ENCODE measurements at places on chromosomes 4 and X. TPM values are rescaled to one million over a fixed set of nuclear protein-coding genes. Genes with fewer than 3 reads are reported as not detected.

DNA sequence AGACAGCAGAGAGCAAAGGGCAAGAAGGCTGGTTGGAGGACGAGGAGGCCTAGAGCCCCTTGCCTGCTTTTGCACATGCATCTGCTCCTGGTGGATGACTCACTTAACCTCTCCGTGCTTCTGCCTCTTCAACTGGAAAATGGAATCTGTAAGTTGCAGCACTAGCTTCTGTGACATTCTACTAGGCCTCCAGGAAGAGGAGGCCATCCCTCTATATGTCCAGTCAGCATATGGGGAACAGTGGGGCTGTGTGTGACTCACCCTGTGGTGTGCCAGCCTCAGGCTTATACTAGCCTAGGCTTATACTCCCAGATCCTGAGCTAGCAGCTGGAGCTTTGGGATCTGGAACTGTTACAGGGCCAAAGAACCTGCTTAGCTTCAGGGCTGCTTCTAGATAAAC lies 36.0 kb downstream of the RTL9 start:
- no peak for DNase-seq

DNA sequence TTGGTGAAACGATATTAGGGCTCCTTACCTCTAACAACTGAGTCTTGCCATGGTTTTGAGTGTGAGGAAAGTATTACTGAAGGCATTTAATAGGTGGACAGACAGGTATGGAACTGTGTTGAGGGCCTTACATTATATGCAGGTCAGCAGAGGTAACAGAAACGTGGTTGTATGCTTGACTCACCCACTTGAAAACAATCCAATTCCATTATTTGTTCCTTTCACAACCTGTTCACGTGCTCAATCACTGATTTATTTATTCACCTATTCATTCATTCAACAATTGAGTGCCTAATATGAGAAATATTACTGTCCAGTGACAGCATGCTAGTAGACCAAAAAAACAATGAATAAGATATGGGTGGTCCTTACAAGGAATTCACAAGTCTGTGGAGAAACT lies 33.3 kb upstream of the PPARGC1A start:
- no peak for DNase-seq

DNA sequence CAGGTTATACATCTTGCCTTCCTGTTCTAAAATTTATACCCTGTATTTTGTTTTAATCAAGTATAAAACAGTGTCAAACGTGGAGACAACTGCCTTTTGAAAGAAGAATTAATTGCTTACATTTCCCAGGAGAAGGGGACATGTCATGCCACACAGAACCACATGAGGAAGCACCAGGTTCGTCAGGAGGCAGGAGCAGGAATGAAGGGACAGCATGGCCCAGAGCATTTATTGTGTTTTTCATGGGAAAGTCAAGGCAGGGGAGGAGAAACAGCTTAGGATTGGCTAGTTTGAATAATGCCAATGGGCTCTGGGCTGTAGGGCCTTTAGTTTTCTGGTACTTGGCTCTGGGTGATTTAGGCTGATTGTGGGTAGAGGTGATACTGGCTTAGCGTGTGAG lies 203.7 kb downstream of the CFAP299 start:
- no peak for DNase-seq

- no peak for DNase-seq
These were observed 8.8 kb upstream of the MND1 start for GRCh38 chr4:153335665-153336064.

DNA sequence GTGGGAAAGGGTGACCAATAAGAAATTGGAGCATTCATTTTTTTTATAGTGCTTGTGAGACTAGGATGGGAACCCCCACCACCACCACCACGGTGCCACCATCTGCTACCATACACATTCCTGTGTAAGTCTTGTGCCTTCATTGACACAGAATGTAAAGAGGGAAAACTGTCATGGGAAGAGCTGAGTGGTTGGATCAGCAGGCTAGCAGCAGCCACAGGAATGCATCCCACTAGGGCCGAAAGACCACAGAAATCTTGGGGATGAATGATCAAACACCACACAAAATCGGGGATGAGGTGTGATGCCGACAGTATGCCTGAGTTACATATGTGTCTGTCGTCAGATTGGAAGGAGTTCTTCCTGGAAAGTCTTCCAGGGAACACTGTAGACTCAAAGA lies 69.2 kb downstream of the SRPX start:
- DNase-seq = no peak

GRCh38 chrX:23789386-23790154 lies 6.6 kb downstream of the SAT1 start:
- DNase-seq = no peak

DNA sequence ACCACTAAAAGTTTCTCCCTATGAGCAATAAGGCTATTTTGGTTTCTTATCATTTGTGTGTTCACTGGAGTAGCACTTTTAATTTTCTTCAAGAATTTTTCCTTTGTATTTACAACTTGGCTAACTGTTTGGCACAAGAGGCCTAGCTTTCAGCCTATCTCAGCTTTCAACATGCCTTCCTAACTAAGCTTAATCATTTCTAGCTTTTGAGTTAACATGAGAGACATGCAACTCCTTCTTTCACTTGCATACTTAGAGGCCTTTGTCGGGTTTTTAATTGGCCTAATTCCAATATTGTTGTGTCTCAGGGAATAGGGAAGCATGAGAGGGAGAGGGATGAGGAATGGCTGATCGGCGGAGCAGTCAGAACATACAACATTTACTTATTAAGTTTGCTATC lies 349.8 kb downstream of the OPHN1 start:
- no peak for DNase-seq

GRCh38 chr4:114997576-114998247 lies 115.7 kb downstream of the NDST4 start:
- DNase-seq = no peak

GRCh38 chr4:168480931-168481611 lies 779 bp upstream of the DDX60L start:
- DNase-seq = peak; percentile 13

DNA sequence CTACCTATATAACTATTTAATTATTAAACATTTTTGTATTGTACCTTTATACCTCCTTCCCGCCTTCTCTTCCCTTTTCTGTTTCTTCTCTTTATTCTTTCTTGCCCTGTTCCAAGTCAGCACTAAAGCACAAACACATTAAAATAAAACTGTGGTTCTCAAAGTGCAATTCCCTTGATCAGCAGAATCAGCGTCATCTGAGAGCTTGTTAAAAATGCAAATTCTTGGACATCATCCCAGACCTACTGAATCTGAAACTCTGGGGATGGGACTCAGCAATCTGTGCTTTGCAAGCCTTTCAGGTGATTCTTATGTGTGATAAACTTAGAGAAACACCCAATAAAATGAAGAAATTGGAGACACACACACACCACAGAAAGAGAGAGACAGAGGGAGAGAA lies 178.4 kb upstream of the BMP3 start:
- no peak for DNase-seq

DNA sequence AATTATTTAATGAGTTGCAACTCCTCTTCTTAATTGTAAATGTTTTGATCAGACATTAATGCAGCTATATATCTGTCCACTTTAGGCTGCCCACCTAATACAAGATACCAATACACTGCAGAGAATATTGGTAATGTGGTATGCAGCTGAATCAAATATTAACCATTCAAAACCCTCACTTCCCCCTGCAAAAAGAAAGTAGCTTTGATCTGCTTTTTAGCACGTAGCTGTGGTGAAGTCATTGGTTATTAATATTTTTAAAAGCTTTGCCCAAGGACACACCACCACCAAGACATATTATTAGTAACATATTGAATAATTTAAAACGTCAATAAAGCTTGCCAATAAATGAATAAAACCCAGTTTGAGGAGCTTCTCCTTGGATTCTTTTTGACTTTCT lies 28.6 kb upstream of the CYP2U1 start:
- no peak for DNase-seq

GRCh38 chrX:20352935-20353336 lies 86.2 kb upstream of the RPS6KA3 start:
- DNase-seq = no peak

GRCh38 chr4:116585246-116585645 lies 500.1 kb downstream of the TRAM1L1 start:
- DNase-seq = no peak

GRCh38 chrX:1430451-1430850 lies 22.3 kb downstream of the ASMTL start:
- no peak for DNase-seq

GRCh38 chr4:78166622-78167021 lies 109.5 kb downstream of the FRAS1 start:
- no peak for DNase-seq

- DNase-seq = peak; percentile 3
These were observed 17.8 kb downstream of the HSD17B13 start for GRCh38 chr4:87304745-87305432.

DNA sequence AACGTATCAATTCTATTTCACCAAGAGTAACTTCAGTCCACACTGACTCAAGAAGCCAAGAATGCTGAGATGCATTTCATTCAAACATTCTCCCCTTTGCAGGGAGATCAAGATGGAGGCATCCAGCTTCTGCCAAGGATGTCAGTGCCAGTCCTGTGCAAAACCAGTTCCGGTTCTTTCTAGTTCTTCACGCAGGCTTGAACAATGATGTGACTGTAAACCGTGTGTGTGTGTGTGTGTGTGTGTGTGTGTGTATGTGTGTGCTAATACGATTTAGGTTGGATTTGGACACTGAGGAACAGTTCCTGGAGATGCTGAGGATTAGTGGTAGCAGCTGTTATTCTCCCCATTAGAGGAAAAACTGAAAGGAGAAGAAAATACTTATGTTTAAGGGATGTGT lies at the start of gene REELD1:
REELD1 (plus strand) TSS at position 301 of the 400 bp plus-strand sequence. CDS start 2,415 bp downstream, outside the sequence.
- DNase-seq = no peak

DNA sequence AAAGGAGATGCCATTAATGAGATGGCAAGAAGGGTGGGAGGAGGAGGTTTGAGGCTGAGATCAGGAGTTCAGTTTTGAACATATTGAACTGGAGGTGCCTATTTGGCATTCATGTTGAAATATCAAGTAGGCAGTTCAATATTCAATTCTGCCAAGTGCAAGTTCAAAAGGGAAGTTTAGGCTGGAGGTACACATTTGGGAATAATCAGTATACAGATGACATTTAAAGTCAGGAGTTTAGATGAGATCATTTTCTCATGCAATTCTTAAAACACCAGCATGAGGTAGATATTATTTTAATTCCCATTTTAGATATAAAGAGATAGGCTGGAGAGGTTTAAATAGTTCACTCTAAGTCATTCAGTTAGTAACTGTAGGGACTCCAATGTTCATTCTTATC lies 26.1 kb downstream of the COQ2 start:
- no peak for DNase-seq

- DNase-seq = peak; percentile 37
These were observed at the start of gene NBDY for GRCh38 chrX:56729152-56729850. Gene NBDY, plus strand, starts transcription at chrX:56729243. Its CDS starts 111 bp downstream, at chrX:56729354.

- DNase-seq = no peak
These were observed 24.8 kb upstream of the MAP3K15 start for GRCh38 chrX:19540076-19540475.

DNA sequence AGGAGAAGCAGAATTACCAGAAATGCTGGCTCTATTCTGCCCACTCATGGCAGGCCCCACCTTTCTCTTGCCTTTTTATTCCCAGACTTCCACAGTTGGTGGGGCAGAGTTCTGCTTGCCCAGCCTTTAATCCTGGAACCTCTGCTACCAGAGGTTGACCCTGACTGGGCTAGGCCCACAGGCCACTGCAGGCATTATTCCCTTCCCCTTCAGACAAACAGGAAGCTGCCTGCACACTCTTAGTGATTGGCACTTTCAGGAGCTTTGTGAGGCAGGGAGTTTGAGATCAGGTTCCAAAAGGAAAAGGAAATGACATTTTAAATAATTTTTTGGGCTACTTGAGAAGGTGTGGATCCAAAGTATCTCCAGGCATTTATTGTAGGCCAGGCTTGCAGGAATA lies 18.8 kb downstream of the MSN start:
- no peak for DNase-seq

GPR82 gene
- total RNA-seq = not detected

TRPC5OS gene
- not detected for total RNA-seq

GLRA2 gene
- not detected for total RNA-seq

TNMD gene
- total RNA-seq = not detected

CENPVL1 gene
- not detected for total RNA-seq

BGN gene
- total RNA-seq = not detected

NLGN4X gene
- not detected for total RNA-seq

FHIP1A gene
- 19.3 TPM for total RNA-seq

ARR3 gene
- total RNA-seq = not detected

TMSB15B gene
- 7.7 TPM for total RNA-seq

PDLIM3 gene
- 0.51 TPM for total RNA-seq

F8A1 gene
- 20.8 TPM for total RNA-seq

TCEANC gene
- total RNA-seq = 1.7 TPM

RPS6KA3 gene
- total RNA-seq = 63.4 TPM

LYAR gene
- total RNA-seq = 19.1 TPM

UGT2B17 gene
- not detected for total RNA-seq

TRIM75 gene
- total RNA-seq = not detected

UGT2B10 gene
- not detected for total RNA-seq

SORBS2 gene
- total RNA-seq = 52.8 TPM

CSAG2 gene
- not detected for total RNA-seq

TEX13B gene
- not detected for total RNA-seq
